ENCODE measurements at places on chromosomes 5 and 9.

GRCh38 chr5:181203777-181204112 is 1.3 kb downstream of the TRIM7 start:
- DNase-seq: no peak

- DNase-seq: no peak
These were observed 124.4 kb upstream of the MAP1B start for GRCh38 chr5:71982717-71983395.

DNA sequence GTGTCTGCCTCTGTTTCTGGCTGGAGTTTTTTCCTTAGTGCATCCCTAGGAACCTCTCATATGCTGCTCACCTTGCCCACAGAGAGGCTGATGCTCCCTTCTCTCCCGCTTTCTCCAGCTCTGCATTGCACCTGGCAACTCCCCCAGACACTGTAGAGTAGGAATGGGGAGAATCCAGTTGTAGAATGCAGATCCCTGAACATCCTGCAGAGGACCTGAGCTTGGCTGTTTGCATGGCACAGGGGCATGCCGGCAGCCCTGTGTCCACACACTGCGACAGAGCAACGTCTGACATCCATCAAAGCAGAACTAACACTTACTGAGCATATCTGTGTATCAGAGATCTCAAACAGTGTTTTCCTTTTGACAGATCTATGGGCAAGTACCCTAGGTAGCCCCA is 19.9 kb downstream of the IDNK start:
- DNase-seq: no peak

GRCh38 chr5:135487839-135488514 is 35.8 kb upstream of the TIFAB start:
- no peak for DNase-seq

GRCh38 chr9:130997925-130998596 is 10.9 kb upstream of the LAMC3 start:
- DNase-seq: no peak

GRCh38 chr5:57853929-57854697 is 371.5 kb upstream of the ACTBL2 start:
- no peak for DNase-seq

GRCh38 chr9:97808415-97808814 is 44.6 kb upstream of the FOXE1 start:
- DNase-seq: no peak

DNA sequence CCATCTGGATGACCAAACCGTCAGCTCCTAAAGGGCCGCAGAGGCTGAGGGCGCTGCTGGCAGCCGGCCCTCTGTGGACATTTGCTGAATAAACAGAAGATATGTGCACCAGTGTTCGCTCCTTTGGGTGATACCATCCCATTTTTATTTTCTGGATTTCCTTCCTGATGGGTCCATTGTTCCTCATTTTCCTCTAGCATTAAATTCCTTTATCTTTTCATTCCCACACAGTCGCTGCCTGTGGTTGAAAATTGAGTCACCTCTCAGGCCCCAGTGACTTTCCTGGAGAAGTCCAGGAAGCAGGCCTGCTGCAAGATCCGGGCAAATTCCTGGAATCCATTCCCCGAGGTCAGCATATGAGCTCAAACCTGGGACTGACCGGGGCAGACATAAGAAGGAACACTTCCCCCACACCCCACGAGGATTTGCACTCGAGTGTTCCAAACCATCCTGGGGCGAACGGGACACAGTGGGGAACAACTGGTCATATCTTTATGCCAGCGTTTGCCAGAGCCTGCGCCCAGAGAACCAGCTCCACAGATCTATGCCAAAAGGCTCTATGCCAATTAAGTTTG is 86.7 kb upstream of the PCA3 start:
- DNase-seq: no peak

GRCh38 chr9:106621313-106622163 is 241.4 kb upstream of the ZNF462 start:
- DNase-seq: no peak

DNA sequence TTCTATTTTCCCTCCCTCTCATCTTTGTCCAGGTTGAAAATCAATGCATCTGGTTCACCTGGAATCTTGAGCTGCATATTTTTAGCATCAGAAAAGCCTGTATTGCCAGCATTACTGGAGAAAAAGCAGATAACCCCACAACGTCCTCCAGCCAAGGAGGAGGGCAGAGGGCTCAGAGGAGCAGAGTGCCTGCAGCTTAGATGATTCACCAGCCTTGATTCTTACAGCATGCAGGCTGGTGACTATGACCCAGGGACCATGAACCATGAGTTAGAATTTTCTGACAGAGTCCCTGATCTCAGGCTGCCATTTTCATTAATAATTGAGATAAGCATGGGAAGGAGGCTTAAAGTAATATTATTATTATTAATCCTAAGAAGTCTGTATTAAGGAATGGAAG is 278.2 kb downstream of the BRINP1 start:
- no peak for DNase-seq

- DNase-seq: no peak
These were observed 107.4 kb upstream of the LHFPL2 start for GRCh38 chr5:78755822-78756429.

DNA sequence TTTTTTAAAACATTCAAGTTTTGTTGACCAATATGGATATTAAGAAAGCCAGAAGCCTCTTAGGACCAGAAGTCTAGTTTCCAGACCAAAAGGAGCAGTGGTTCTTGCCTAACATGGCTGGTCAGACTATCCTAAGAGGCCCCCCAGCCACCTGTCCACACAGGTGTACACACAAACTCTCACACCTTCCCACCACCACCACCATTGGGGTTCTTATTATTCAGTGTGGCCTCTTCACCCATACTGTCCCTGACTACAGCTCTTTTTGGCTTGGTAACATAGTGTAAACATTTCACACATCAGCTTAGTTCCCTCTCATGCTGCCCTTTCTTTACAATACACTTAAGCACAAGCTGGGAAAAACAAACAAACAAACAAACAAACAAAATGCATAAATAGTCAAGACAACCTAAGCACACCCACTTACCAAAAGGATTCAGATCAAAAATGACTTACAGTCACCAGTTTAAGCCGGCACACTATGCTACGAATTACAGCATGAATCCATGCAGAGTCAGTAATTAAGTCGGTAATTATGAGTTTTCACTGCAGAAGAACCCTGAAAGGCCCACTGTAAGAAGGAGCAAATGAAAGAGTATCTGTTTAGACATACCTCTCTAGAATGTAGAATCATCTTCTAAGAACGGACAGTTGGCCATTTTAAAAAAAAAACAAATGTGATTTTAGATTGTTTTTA is 9.5 kb downstream of the LHFPL2 start:
- no peak for DNase-seq

- no peak for DNase-seq
These were observed 7.7 kb upstream of the C5orf47 start for GRCh38 chr5:173981185-173981761.

DNA sequence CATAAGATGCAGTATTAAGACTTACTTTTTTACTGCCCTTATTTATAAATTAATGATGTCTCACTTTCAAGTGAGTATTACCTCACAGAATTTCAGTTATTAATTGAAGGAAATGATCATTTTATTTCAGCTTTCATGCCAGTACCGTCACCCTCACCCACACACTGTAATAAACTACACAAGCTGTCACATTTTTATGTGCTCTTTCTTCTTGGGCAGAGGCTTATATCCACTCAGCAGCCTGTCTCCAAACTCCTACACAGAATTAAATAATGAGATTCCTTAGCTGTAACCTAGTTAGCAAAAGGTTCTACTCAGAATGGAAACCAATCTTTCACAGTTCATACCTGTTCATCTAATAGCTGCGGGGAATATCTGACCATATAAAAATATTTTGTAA is 1915.8 kb upstream of the CDH6 start:
- no peak for DNase-seq

DNA sequence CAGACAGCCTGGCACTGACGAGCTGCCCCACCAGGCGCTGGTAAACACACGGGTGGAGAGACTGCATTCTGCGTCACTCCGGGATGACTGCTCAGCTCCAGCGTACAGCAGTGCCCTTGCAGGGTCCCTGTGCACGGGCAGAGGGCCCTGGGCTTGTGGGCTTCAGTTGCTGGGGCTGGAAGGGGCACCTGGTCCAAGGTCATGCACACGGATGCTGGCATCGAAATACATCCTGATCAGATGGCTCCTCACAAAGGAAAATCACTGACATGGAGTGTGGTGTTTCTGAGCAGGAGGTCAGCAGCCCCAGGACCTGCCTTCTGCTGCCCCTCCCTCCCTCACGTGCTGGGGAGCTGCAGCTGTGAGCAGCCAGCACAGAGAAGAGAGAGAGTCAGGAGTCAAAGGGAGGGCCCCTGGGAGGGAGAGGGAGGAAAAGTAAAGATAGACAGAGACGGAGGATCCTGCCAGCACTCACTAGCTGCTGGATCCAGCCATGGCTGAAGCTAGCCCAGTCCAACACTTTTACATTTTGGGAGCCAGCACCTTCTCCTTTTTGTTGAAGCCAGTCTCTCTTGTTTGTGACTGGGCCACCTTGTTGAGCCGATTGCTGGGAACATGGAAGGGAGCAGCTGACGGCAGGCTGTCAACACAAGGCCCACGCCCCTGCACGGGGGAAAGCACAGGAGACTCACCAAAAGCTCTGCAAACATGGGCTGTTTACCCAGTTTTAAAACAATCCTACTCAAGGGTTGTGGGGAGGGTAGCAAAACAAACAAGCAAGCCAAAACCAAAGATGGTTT is 166.5 kb upstream of the PHYKPL start:
- DNase-seq: no peak

GRCh38 chr9:111034170-111034897 is 3.9 kb downstream of the LPAR1 start:
- DNase-seq: no peak

- no peak for DNase-seq
These were observed 53.0 kb downstream of the ERGIC1 start for GRCh38 chr5:172886974-172887501.

DNA sequence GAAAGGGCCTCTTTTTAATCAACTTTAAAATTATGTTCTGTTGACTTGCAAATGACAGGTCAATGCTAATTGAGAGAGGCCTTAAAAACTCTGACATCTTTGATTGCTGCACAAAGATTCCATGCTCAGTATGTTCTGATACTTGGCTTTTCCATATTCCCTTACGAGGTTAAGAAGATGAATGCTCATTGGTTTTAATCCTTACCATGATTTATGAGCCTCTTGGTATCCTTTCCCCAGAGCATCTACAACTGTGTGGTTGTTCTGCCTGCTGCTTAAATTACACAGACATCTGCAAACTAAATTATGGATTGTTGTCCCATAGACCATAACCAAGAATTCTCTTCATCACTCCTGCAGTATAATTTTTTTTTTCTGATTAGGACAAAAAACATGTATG is 352.6 kb downstream of the CDH12 start:
- DNase-seq: no peak

DNA sequence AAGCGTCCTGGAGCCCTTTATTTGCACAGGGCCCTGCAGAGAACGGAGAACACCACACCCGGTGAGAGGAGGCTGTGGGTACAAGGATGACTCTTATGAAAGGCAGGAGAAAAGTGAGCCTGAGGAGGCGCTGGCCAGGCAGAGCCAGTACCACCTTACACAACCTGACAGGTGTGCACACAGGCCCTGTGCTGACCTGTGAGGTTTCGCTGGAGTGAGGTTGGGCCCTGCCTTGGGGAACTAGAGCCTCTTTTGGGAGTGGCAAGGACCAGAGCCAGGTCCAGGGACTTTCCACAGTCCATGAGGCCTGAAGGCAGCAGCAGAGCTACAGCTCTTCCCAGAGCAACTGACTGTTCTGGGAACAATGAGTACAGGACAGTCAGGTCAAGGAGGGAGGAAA is 3.1 kb downstream of the SRD5A1 start:
- DNase-seq: no peak

DNA sequence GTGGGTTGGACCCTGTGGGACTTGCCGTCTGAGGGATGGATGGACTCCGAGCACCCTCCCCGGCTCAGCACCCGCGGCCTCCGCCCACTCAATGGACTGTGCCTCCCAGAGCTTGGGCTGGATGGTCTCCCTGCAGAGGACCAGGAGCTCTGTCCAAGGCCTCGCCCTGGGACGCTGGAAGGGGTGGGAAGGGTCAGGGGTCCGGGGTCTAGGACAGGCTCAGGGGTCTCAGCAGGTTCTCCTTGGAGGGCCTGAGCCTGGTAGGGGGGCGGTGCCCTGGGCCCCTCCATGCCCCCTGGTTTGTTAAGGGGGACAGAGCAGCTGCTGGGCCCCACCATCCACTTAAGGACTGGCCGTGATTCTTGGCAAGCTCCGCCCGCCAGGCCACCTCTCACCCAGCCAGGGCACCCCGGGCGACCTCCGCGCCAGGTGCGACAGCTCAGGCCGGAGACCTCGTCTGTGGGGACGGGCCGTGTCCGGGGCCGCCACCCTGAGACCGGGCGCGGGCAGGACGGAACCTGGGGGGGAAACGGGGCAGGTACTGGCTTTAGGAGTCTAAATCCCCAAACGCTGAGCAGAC is 29.2 kb downstream of the EXOC3 start:
- no peak for DNase-seq

DNA sequence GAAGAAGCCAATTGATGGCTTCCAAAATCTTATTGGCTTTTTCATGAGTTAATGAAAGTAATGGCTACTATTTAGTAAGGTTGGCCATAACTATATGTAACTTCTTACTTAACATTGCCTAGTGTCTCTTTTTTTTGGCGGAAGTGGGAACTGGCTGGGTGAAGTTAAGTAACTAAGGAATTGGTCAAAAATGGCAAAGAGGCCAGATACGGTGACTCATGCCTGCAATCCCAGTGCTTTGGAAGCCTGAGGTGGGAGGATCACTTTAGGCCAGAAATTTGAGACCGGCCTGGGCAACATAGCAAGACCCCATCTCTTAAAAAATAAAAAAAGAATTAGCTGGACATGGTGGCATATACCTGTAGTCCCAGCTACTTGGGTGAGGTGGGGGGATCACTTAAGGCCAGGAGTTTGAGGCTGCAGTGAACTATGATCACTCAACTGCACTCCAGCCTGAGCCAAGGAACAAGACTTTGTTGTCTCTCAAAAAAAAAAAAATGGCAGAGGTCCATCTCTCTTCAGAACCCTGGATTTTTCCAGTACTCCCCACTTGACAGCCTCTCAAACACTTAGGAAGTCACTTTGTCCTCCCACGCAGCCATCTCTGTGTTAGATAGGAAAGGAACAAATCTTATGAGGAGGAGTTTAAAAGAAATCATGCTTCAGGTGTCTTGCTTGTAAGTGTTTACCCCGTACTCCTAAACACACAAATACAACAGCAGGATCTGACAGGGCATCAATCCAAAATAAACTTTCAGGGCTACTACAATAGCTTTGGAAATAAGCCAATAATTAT is 75.7 kb downstream of the TEK start:
- no peak for DNase-seq

GRCh38 chr5:180305481-180305880 is 13.6 kb upstream of the MAPK9 start:
- no peak for DNase-seq

DNA sequence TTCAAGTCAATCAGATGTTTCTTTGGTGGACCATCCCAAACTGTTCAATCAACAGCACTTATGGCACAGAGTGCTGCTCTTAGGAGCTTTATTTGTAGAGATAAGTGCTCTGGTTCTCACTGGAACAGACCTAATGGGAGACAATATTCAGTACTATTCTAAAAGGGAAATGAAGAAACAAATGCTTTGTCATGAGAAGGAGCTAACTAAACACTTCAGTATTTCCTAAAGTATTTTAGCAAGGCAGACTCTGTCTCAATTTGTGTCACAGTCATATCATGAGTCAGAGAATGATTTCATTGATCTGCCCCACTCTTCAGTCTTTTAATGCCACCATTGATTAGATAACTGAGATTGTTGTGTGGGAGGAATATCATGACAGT is 175.3 kb downstream of the SLF1 start:
- DNase-seq: no peak

- no peak for DNase-seq
These were observed 33.7 kb upstream of the ITGA1 start for GRCh38 chr5:52754051-52754450.

Measured in stimulated activated CD4-positive, alpha-beta T cell treated with anti-CD3 and anti-CD28 coated beads, TNF-alpha, amount 100 ng/mL, for 4 hours (primary cell).